ENCODE measurements at places on chromosomes 6 and 20.

GRCh38 chr20:47708953-47709833 is 76.1 kb downstream of the SULF2 start:
- DNase-seq = no peak

GRCh38 chr20:44660581-44660980 is 9.1 kb upstream of the ADA start:
- no peak for DNase-seq

- no peak for DNase-seq
Observed at GRCh38 chr6:53921639-53922038, 126.8 kb downstream of the LRRC1 start.

DNA sequence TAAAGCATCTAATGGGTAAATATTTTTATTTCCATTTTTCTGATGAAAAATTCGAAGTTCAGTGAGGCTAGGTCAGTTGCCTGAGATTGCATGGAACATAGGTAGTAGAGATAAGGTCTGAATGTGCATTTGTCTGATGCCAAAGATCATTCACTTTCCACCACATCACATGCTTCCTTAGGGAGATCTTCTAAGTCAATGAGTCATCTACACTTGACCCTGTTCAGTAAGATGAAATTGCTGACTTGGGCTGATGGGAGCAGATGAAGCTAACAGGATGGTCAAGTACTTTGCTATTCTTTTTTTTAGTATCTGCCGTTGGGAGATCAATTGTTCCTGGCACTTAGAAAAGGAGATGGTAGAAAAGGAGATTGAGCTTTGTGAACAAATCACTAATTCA is 511.3 kb downstream of the PHF3 start:
- no peak for DNase-seq

- no peak for DNase-seq
Observed at GRCh38 chr6:33391922-33392594, 435 bp downstream of the KIFC1 start.

- no peak for DNase-seq
Observed at GRCh38 chr6:139654888-139655782, 280.7 kb upstream of the CITED2 start.

- no peak for DNase-seq
Observed at GRCh38 chr20:46315311-46315710, 7.0 kb upstream of the CDH22 start.

DNA sequence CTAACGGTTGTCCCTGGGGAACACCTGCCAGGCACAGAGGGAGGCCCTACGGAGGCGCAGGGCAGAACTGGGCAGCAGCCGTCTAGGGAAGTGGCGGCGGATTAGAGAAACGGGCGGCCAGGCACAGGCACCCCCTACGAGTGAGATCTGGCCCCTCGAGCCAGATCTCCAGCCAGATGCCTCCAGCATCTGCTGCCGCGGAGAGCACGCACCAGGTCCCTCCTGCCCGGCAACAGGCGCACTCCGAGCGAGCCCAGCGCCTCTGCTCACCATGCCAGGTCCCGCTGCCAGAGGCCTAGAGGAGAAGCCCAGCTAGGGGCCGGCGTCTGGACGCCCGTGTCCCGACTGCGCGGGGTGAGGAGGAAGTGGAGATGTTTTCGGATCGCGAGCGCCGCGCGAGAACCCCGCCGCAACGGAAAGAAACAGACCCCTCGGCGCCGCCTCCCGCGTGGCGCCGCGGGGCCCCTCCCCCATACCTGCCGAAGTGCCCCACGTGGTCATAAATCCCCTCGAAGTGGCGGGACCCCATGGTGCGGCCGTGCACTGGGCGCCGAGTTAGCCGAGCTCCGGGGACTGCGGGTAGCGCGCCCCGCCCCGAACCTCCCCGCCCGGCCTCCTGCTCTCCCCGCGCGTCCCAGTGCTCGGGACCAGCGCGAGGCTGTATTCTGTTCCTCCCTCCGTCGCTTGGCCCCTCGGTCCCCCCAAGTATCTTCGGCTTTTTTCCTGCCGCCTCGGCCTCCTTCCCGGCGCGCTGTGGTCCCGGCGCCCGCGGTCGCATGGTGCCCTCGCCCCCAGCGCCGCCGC is at the start of gene SLC22A16:
TSS of gene SLC22A16 (minus strand) at position 568 of the 804 bp plus-strand sequence. CDS start at position 529, 39 bp downstream.
- DNase-seq = no peak

DNA sequence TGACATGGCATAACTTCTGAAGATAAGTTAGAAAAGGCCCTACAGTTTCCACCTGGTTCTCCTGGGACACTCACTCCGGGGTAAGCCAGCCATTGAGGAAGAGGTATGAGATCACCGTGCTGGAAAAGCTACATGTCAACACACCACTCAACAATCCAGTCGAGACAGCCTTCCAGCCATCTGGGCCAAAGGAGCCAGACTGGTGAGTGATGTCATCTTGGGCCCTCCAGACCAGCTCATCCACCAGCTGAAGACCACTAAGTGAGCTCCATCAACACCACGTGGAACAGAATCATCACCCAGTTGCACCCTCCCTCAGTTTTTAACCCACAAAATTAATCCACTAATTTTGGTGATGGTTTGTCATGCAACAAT is 32.3 kb upstream of the RSPO4 start:
- no peak for DNase-seq

DNA sequence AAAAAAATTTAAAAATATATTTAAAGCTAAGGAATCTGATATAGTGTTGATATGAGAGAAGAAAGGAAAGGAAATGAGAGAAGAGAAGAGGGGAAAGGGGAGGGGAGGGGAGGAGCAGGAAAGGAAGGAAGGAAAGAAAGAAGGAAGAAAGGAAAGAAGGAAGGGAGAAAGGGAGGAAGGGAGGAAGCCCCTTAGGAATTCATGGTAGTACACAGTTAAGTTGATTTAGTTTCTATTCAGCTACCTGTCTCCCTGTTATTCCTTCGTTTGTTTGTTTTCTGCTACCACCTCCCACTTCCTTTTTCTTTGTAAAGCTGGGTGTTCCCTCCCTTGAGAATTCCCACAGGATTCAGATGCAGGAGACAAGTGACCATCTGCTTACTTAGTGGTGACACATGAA is 1025.4 kb upstream of the FLRT3 start:
- DNase-seq = no peak

GRCh38 chr20:46056027-46056833 is 27.2 kb downstream of the SLC12A5 start:
- no peak for DNase-seq

- DNase-seq = no peak
Observed at GRCh38 chr20:33773412-33774089, 37.6 kb upstream of the CHMP4B start.
